Activated CD4-positive, alpha-beta T cell treated with anti-CD3 and anti-CD28 coated beads, Interleukin-2, amount 50 U/mL, for 48 hours (primary cell): ENCODE measurements at places on chromosomes 12 and 14.

DNA sequence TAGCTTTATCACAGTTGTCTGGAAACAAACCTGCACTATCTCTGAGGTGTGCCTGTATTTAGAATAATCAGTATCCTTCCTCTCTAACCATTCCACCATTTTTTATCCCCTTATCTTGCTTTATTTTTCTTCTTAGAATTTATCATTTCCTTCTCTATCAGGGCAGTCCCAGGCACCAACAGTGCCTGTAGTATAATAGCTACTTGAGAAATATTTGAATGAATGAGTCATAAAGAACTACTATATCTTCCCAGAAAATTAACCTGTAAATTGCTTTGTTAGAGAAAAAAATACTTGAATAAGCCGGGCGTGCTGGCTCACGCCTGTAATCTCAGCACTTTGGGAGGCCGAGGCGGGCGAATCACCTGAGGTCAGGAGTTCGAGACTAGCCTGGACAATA lies 21.2 kb upstream of the FOXJ2 start:
- no peak for DNase-seq

DNA sequence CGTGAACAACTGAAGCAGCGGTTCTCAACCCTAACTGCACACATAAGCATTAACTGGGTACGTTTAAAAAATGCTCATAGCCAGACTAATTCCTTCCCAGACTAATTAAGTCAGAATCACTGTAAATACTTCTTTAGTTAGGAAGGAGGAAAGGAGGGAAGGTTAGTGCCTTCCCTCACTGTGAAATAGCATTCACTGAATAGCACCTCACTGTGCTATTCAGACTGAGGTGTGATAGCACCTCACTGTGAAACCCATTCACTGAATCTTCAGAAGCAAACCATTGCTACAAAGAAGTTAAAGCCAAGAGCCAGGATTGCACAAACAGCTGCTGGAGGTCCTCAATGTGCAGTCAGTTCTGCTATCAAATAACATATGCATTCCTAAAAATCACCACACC lies 58.8 kb downstream of the RTN1 start:
- no peak for DNase-seq

DNA sequence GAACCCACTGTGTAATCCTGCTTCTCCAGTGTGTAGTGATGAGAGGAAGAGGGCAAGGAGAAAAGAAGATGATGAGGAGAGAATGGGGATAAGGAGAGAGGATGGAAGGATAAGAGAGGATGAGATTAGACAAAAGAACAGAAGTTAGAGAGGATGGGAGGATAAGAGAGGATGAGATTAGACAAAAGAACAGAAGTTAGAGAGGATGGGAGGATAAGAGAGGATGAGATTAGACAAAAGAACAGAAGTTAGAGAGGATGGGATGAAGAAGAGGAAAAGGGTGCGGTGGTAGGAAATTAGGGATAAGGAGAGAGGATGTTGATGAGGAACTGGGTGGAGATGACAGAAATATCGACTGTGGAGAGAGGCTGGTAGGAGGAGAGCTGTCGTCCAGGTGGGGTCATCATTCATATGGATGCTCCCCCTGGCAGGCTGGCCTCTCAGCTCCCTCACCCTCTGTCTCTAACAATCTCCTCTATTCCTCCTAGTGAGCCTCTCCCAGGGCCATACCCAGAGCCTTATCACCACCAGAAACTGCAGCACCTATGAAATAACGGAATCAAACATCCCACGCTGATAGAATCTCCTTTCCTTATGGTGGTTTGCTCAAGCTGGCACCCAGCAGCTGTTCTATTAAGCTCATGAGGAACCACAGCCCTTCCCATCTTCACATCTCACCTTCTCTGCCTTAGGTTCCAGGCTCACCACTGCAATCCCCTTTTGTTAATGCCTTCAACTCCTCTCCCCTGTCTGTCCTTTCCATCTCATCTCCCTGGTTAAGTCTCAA lies 6.0 kb upstream of the CIROP start:
- no peak for DNase-seq

GRCh38 chr14:36847366-36847765 lies 185.7 kb downstream of the PAX9 start:
- no peak for DNase-seq

DNA sequence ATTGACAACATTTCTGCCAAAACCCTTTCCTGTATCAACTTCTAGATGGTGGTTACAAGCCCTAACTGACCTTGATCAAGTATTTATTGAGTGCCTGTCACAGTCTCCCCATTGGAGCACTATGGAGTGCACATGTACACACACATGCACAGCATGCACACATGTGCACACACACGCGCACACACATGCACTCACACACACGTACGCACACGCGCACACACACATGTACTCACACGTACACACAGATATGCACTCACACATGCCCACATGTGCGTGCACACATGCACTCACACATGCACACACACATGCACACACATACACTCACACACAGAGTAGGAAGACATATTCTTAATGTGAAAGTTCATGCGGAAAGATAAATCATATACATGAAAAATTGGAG lies 43.7 kb downstream of the MYRFL start:
- no peak for DNase-seq

- no peak for DNase-seq
Measured at GRCh38 chr12:22289250-22289649, 45.3 kb downstream of the ST8SIA1 start.

- DNase-seq, result no peak
Measured at GRCh38 chr14:50846226-50846880, 15.4 kb upstream of the NIN start.

DNA sequence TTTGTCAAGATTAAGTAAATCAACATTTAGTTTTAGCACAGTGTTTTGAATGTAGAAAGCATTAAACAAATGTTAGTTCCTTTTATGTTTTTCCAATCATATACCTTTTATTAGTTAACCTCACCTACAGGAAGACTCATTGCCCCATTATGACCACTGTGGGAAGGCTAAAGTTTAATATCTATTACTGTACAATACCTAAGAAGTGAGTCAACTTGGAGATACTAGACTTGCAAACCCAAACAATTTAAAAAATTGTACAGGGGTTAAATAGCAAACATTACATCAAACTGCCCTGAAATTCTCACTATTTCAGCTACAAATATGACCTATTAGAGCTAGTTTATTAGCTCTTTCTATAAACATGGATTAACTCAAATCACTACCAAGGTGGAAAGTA lies 8.6 kb upstream of the G2E3 start:
- no peak for DNase-seq

DNA sequence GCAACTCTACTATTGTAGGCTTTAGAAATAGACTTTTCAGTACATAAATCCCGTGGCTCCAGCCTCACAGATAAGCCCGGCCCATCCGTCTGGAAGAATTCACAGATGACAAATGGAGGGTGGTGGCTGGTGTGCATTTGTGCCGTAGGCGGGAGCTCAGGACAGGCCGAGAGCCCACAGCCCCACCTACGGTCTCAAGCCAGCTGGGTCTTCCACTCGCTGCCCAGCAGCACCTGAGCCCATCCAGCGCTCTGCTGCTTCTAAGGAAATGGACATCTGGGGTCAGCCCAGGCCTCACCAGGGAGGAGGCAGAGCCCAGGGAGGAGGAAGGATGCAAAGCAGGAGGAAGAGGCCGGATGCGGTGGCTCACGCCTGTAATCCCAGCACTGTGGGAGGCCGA lies 72.8 kb downstream of the KIF26A start:
- no peak for DNase-seq

GRCh38 chr14:54374117-54374884 lies 22.5 kb upstream of the CDKN3 start:
- no peak for DNase-seq

DNA sequence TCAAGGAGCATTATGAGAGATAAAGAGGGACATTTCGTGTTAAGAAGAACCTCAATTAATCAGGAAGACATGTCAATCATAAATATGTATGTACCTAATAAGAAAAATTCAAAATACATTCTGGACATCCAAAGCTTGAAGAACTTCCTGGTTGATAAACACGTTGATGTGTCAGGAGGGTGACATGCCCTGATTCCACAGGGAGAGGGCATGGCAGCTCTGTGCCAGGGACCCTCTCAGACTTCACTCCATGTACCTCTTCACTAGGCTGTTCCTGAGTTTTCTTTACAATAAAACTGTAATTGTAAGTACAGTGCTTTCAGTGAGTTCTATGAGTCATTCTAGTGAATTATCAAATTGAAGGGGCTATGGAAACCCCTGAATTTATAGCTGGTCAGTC lies 163.5 kb downstream of the CFAP54 start:
- no peak for DNase-seq

DNA sequence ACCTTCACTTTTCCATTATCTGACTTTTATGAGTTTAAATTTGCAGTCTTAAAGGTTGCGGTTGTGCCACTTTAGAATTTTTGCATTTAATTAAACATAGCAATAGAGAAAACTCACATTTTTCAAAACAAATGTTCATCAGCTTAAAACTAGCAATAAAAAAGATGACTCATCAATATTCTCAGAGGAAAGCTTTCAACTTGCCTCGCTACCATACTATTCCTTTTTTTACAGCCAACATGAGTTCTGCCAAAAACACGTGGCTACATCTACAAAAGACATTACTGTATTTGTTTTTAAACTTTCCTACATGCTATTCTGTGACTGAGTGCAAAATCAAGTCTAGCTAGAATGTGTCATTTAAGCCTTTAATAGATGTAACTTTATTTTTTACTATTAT lies 497.1 kb downstream of the RPS29 start:
- DNase-seq, result no peak

DNA sequence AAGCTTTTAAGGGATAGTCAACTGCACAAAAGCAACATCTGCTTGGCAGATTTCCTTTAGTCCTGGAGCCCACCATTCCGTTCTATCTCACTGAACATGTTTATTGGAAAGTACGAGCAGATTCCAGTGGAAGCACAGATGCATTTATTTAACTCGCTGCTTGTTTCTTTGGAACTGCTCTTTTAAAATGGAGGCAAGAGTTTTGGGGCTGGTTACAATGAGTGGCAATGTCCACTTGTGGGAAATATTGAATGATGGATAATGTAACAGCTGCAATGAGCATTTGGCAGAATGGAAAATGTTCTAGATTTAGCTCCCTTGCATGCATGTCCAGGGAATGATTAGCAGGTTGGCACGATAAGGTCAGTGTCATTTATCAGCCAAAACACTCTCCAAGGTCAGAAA lies 163.0 kb downstream of the ATP23 start:
- no peak for DNase-seq
